ENCODE measurements at places on chromosomes 11 and 22.

- DNase-seq, result no peak
Measured at GRCh38 chr22:38967451-38968450, 10.3 kb downstream of the APOBEC3A start.

- DNase-seq, result peak; percentile 70
Measured at GRCh38 chr11:13316528-13316961, 39.0 kb downstream of the BMAL1 start.

DNA sequence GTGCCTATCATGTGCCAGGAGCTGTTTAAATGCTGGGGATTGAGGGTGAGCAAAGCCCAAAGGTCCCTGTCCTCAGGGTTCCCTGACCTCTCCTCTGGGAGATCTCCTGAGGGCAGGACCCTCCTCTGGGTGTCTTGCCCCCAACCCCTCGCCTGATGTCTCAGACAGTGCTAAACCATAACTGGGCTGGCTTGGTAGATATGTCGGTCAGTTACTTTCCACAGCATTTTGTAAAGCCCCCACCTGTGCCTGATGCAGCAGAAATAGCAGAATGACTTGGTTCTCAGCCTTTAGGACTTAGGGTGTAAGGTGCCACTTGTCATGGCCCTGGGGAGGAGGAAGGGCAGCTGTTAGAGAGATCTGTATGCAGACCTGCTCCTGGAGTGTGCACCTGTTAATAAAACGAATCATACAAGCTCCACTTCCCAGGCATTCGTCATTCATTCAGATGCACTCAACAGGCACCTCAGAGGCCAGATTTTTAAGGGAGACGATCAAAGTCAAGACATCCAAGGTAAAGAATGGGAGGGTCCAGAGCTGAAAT, 88.1 kb downstream of the TP53I11 start:
- no peak for DNase-seq

GRCh38 chr22:45240104-45240809, 437 bp downstream of the KIAA0930 start:
- peak; percentile 45 for DNase-seq

- DNase-seq, result no peak
Measured at GRCh38 chr11:86176165-86176884, 68.2 kb upstream of the EED start.

GRCh38 chr11:8091721-8092120, 10.7 kb downstream of the TUB start:
- DNase-seq, result no peak

- DNase-seq, result no peak
Measured at GRCh38 chr11:76849376-76849775, 11.3 kb upstream of the ACER3 start.

DNA sequence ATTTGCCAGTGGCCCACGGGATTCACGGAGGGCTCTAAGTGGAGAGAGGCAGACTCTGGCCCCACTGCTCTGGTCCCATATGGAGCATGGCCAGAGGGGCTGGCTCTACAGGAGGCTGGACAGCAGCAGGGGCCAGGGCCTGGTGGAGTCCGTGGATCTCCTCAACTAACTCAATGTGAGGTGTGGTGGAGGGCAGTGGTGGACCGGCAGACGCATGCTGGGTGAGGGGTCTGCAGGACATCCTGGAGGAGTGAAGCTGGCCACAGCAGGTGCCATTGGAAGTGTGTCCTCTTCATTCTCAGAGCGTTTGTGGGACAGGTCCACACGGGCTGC, 15.6 kb downstream of the IGF2 start:
- no peak for DNase-seq

DNA sequence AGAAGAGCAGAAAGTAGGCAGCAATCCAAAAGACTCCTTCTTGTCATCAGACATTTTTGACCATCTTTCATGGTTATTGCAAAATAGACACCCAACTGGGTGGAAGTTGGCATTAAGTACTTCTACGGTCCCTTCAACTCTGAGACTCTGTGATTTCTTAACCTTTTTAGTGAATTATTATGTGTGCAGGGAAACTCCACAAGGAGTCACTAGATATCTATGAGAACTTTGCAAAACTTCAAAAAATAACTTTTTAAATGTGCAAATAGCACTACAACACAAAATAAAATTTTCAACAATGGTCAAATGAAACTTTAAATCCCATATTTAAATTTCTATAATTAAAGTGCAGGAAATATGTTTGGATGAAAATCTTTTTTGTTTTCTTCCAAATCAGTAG, 88.7 kb downstream of the SLC17A6 start:
- DNase-seq, result no peak

DNA sequence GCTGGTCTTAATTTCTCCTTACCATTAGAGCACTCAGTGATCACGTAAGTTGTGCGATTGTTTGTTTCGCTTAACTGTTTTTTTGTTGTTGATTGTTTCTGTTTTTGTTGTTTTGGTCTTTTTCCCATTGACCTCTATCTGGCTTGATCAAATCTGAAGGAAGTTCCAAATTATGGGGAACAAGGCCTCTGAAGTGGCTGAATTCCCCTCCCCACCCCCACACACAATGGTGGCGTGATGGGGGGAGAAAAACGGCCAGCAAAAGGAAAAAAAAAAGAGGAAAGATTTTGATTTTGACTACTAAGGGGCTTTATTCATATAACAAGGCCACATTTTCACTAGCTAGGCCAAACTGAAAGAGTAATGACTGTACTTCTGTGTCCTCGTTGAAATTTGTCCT, 53.6 kb downstream of the OSBPL5 start:
- DNase-seq, result no peak

DNA sequence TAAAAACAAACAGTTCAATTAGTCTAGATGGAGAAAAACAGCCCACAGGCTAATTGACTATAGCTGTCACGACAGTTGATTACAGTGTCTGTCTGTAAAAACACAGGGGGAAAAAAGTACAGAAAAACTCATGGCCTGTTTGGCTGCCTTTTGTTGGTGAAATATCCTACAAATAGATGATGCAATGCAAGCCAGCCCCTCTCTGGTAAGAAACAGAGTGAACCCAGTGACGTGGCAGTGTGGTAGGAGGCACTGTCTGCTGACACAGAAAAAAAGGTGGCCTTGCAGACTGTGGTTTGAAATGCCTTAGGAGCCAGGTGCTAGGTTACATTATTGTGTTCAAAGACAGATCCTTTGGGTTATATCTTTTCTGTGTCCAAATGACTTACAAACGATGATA, 431.4 kb upstream of the CCDC90B start:
- DNase-seq, result no peak

DNA sequence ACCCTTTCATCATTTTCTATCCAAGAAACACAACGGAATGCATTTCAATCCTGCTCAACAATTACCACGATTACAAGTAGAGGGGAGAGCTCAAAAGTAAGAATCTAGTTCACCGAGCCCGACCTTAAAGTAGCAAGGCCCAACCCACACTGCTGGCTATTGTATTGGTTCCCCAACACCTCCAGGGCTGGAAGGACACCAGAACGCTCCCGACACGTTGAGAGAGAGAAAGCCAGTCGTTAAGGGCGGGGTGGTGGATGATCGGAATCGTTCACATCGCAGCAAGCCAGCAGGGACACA, 690 bp downstream of the CKAP5 start:
- DNase-seq, result no peak

- no peak for DNase-seq
Measured at GRCh38 chr11:103537904-103538502, 428.8 kb downstream of the DYNC2H1 start.

GRCh38 chr11:96045622-96046456, 121.9 kb upstream of the MTMR2 start:
- DNase-seq, result no peak

GRCh38 chr22:44259366-44260215, 53.2 kb downstream of the SHISAL1 start:
- DNase-seq, result no peak

- DNase-seq, result no peak
Measured at GRCh38 chr22:36110306-36110881, 50.2 kb downstream of the APOL3 start.

- DNase-seq, result no peak
Measured at GRCh38 chr22:40462195-40462984, 92.0 kb downstream of the SGSM3 start.

DNA sequence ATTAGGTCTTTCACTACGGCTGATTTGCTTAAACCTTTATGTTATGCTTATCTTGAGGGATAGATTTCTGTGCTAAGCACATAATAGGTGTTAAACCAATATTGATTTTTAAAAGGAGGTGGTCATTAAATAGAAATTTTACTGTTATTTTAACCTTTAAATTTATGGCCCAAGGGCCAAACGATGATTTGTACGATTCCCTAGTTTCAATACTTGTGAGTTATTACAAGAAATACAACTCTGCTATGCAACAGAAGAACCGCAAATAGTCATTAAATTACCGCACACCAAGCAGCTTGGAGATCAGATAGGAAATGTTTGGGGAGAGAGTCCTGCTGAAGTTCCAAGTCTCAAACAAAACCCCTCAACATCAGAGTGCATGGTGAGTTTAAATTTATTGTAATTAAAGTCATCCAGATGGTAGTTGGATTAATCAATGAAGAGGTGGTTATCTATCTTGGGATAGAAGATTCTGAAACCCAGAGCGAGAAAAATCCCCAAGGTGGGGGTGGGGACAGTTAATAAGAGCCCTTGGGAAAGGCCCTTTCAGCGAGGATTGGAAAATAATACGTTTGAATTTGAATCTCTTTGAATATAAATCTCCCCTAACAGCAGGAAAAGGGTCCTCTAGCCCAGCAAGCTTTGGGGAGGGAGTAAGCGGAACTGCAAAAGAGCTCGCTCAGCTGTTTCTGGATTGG, 805 bp upstream of the QSER1 start:
- no peak for DNase-seq

DNA sequence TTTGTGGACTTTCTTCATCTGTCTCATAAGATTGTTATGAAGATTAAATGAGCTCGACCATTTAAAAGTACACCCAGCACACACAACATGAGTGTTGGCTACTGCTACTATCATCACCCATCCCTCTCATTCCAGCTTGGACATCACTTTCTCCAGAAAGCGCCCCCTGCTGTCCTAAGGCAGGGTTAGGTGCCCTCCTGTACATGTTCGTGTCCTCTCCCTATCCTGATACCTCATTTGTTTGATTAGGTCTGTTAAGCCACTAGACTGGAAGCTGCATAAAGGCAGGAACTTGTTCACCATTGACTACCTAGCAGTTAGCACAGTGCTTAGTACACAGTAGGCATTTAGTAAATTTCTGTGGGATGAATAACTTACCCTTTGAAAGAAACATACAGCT, 85.5 kb downstream of the ENTHD1 start:
- no peak for DNase-seq

GRCh38 chr11:101807531-101807930, 107.3 kb upstream of the CEP126 start:
- DNase-seq, result no peak

- DNase-seq, result no peak
Measured at GRCh38 chr11:117180661-117181585, 2.4 kb downstream of the SIDT2 start.

GRCh38 chr11:60985991-60986915, 14.8 kb downstream of the CD6 start:
- DNase-seq, result peak; percentile 54

DNA sequence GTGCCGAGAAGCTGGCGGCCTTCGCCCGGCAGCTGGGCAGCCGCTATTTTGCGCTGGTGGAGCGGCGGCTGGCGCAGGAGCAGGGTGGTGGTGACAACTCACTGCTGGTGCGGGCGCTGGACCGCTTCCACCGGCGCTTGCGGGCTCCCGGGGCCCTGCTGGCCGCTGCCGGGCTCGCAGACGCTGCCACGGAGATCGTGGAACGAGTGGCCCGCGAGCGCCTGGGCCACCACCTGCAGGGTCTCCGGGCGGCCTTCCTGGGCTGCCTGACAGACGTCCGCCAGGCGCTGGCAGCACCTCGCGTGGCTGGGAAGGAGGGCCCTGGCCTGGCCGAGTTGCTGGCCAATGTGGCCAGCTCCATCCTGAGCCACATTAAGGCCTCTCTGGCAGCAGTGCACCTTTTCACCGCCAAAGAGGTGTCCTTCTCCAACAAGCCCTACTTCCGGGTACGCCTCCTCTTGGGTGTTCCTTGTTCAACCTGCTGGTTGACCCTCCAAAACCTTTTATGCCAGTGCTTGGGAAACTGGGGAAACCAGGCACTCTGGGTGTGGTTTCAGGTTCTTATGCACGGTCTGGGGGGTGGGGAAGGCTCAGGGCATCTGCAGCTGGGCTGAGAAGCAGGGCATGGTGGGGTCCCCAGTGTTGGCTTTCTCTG, 3.1 kb upstream of the TM7SF2 start:
- no peak for DNase-seq

GRCh38 chr11:134250246-134250645, 2.9 kb downstream of the THYN1 start:
- no peak for DNase-seq

- no peak for DNase-seq
Measured at GRCh38 chr11:110737593-110737992, 25.4 kb upstream of the ARHGAP20 start.

DNA sequence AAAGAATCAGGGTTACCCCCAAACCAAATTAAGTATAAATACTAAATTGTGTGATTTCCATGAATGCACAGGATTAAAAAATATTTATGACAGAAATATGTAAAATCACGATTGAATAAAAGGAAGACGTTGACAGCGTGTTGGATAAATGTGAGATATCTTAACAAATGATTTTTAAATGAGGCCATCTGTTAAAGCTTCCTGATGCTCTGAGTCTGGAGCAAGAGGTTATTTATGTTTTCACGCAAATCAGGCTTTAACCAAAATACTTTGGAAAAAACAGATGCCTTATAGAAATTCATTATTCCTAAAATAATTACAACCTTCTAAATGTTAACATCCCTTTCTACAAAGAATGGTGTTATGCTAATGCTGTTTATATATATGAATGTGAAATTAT, 123.3 kb downstream of the PAX6 start:
- DNase-seq, result no peak

DNA sequence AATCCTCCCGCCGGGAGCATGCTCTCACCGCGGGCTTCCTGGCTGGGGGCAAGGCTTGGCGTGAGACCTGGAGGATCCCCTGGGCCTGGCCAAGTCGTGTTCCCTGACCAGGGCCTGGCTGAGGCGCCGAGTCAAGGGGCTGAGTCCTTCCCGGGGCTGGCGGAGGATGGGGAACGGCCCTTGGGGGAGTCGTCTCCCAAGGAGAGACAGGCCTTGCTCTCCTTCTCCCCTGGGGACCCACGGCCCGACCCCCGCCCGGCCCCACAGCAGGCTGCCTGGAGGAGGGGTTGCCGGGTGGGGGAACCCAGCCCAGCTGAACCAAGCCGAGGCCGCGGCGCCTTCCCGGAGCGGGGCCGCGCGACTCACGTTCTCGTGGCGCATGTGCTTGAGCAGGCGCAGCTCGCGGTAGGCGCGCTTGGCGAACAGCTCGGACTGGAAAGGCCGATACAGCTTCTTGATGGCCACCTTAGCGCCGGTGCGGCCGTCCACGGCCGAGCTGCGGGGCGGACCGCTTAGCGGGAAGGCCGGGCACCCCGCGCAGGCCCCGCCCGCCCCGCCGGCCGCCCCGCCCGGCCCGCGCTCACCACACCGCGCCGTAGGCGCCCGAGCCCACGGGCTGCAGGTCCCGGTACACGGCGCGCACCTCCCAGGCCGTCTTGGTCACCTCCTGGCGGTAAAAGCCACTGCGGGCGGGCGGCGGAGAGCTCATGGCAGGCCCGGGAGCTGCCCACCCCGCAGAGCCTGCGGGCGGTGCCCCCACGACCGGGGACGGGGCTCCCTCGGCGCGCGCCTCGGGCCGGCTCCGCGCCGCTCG, 475 bp downstream of the MAPK12 start:
- no peak for DNase-seq

Data from H54 (cell line).